ENCODE measurements at places on chromosomes 4 and X.

DNA sequence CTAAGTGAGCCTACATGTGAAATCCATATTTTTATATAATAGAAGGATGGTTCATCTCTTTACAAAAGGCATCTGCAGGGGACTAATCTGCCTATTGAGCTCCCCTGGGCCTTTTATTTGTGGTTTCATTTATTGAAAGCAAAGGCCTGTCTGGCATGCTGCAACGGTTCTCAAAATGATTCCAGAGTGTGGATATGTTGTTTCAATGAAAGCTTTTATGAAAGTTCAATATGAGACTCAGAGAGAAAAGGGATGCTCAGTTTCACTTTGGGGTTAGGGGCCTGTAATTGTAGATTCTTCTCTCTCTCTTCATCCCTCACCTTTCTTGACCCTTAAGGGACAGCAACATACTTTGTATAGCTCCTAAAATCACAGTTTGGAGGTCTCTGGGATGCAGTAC is 204.2 kb upstream of the CASK start:
- DNase-seq = no peak

DNA sequence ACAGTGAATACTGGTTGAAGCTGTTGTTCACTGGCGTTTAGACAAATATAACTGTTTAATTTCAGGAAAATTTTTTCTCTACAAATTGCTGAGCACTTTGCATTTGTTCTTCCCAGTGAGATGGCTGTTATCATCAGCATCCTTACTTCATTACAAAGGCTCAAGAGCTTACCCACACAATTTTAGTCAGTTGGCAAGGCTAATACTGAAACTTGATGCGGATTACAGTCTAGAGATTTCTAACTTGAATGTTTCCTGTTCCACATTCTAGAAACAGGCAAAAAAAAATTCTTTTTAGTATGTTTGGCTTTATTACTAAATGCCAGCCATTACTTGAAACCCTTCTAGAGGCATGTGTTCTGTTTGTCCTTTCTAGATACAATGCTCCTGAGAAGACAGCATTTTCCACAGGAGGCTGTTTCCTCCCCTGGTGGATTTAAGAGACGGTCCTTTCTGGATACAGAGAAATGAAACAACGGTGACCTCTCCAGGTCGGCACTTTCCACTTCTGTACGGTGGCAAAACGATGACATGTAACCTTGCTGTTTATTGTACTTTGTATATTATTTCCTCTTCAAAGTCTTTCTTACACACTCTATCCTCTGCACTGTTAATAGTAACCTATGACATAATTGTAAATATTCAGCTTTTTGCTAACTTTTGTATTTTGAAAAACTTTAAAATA is 80.9 kb downstream of the RFC1 start:
- DNase-seq = no peak

DNA sequence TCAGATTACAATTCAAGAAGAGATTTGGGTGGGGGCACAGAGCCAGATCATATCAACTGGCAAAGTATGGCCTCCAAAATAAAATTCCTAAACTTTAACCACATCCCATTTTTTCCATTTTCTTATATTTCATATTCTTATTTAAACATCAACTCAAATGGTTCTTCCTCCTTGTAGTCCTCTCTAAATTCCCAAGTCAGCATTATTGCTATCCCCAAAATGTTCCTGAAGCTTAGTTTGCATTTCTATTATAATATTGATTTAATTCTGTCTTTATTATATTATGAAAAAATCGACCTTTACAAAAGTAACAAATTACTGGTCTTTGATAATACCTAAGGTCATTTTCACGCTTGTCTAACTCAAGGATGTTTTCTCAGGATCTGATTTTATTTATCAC is 67.5 kb downstream of the NPY1R start:
- no peak for DNase-seq

GRCh38 chr4:12979797-12980196 is 504.3 kb downstream of the RAB28 start:
- DNase-seq = no peak

- DNase-seq = no peak
These were observed 134.6 kb downstream of the CPZ start for GRCh38 chr4:8727131-8727530.

All from stimulated activated CD4-positive, alpha-beta T cell treated with anti-CD3 and anti-CD28 coated beads, Interleukin-2, amount 100 ng/mL, for 24 hours (primary cell).